ENCODE measurements at places on chromosomes 1 and 21. TPM values are rescaled to one million over a fixed set of nuclear protein-coding genes. Genes with fewer than 3 reads are reported as not detected.

DNA sequence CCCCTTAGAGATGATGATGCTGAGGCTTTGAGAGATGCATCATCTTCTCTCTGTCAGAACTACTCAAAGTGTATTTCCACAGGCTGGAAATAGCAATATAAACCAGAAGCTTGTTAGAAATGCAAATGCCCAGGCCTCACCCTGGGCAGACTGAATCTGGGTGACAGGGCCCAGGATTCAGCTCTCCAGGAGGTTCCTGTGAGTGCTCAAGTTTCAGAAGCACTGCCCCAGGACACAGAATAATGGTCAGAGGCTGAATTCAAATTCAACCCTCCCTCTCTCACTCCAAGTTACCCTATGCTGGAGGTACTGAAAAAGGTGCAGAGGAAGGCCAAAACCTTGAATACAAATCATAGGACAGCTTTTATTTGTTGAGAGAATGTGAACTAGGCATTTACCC is 98.5 kb upstream of the NGF start:
- DNase-seq: no peak

GRCh38 chr1:219783605-219784235 is 144.6 kb downstream of the SLC30A10 start:
- DNase-seq: no peak

DNA sequence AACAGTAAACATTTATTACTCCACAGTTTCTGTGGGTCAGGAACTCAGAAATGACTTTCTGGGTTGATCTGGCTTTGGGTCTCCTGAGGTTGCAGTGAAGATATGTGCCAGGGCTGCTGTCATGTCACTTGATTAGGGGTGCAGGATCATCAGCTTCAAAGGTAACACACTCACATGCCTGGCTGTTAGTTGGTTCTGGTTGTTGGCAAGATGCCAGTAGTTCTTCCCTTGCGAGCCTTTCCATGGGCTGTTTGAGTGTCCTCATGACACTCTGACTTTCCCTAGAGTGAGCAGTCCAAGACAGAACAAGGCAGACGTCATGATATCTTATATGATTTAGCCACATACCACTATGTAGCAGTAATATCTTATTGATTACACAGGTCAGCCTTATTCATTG is 1.8 kb downstream of the SWT1 start:
- peak; percentile 25 for DNase-seq

DNA sequence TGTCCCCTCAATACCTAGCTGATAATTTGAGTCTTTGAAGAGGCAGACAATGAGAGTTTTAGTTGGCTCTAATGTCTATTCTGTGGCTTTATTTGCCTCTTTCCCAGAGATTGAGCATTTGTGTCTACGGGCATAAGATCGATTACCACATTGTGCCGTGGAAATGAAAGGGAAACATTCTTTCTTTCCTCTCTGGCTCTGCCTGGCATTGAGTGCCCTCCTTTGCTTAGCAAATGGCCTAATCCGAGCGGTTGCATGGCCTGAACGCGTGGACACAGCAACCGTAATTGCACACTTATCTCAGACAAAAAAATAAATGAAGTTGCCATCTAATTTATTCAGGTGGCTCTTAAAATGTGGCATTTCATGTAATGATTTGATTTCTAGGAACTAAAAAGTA is 247.9 kb downstream of the ADGRL2 start:
- no peak for DNase-seq

DNA sequence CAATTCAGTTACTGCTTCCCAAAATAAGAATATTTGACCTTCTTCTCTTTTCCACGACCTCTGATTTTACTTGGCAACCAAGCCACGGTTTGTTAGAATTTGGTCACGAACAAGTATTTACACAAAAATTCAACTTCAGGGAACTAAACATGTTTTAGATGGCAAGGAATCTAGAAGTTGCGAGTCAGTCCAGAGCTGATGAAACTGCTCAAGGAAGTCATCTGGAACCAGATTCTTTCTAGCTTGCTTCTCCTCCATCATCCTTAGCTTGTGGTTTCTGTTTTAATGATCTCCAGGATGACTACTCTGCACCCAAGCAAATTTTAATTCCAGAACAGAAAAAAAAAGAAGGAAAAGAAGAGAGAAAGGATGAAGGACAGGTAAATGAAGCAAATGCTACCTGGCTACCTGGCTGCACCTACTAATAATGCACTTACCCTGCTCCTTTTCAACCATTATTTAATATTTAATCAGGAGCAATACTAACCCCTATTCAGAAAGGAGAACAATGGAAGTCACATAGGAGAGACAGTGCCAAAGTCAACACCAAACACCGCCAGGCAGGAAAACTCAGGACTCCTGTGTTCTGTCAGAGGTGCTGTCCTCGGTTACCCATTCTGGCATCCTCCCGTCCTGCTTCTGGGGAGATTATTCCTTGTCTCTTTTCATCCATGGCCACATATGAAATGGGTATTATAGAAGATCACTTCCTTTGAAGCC is 54.2 kb upstream of the RGS7 start:
- DNase-seq: no peak

GRCh38 chr1:59477286-59477685 is 180.4 kb downstream of the FGGY start:
- no peak for DNase-seq

GBP6 gene
- total RNA-seq: not detected

AGMAT gene
- total RNA-seq: not detected

PLA2G2A gene
- 22.9 TPM for total RNA-seq

All from thyroid gland (tissue), 4 donors.